ENCODE measurements at places on chromosomes 6 and 20.
A peak's percentile ranks its signal among the peaks of the same experiment; 100 is the strongest.

GRCh38 chr20:61387204-61387953, 135.3 kb downstream of the CDH4 start:
- DNase-seq: no peak

GRCh38 chr6:22251348-22251747, 45.5 kb downstream of the PRL start:
- DNase-seq: no peak

- DNase-seq: no peak
Measured at GRCh38 chr20:50053362-50054230, 59.4 kb downstream of the UBE2V1 start.

DNA sequence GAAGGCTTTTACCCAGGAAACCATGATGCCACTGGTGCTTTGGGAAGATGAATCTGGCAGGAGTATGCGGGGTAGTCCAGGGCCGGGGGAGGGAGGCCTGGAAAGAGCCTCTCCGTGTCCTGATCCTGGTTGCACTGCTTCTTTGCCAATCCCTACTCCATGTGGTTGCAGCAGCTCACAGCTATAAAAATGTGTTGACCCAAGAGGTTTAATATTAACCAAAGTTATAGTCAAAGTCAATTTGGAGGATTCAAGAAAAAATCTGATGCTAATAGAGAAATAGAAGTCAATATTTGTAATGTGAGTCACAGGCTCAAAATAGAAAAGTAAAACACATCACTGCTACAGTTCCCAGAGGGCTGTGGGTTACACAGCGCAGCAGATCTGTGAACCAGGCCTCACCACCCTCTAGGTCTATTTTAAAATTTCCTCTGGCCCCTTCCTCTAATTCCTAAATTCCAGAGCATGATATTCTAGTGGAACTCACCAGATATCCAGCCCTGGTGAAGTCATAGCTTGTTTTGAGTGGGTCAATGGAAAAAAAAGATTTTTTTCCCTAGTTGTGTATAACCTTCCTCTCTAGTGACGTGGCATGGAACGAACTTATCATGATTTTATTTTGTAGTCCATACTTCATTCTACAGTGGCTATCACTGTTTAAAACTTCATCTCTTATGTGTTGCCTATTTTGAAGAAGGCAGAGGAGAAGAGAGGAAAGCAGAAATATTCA, 63.2 kb upstream of the BMP2 start:
- no peak for DNase-seq

DNA sequence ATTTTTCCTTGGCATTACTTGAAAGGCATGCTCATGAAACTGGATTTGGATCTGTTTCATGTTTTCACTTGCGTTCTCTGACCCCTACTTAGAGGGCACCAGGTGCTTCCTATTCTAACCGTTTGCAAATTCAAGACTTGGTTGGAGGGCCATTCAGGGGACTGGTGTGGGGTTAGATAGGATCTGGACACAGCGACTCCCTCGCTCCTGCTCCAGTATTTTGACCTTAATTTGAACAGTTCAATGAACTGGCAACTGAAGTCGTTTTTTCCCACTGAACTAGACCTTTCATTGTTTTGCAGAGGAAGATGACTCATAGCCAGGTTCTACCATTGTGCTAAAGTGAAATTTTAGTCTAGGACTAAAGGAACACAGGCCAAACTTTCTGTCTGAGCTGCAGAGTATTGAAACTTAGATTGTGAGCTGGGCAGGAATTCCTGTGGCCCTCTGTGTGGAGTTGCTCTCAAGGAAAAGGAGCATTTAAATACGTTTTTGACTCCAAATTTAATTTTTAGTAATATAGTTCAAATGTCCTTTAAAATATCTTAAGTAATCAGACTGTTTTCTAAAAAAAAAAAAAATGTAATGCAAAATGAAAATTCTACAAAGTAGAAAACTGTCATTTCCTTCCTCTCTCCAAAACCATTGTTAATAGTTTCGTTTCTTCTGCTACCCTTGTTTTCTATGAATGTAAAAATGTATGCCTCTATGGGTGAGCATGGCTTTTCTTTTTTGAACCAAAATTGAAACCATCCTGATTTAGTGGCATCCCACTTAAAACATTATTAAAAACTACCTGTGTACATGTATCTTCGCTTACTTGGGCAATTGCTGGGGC, 64.8 kb downstream of the UTRN start:
- no peak for DNase-seq

- no peak for DNase-seq
Measured at GRCh38 chr20:25090492-25091429, 8.8 kb upstream of the VSX1 start.

GRCh38 chr20:1964061-1964460, 29.8 kb downstream of the PDYN start:
- no peak for DNase-seq

DNA sequence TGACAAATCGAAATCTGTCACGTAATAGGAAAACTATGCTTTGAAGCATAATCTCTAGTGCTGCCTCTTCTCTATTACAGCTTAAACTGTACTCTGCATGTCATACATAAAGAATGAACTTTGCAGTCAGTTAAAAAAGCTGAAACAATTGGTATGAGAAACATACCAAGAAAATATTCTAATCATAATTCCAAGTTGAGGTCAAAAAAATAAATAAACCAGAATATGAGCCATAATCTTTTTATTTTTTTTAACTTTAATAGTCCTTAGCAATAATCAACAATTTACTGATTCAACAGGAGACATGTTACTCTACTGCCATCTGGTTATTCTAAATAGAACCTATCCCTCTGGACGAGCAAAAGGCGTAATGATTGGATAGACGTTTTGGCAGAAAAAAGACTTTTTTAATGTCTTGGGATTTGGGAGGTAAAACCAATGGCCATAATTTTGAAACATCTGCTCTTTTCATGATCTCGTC, 224.4 kb upstream of the FLRT3 start:
- DNase-seq: no peak

- no peak for DNase-seq
Measured at GRCh38 chr6:101537753-101538316, 144.3 kb downstream of the GRIK2 start.

DNA sequence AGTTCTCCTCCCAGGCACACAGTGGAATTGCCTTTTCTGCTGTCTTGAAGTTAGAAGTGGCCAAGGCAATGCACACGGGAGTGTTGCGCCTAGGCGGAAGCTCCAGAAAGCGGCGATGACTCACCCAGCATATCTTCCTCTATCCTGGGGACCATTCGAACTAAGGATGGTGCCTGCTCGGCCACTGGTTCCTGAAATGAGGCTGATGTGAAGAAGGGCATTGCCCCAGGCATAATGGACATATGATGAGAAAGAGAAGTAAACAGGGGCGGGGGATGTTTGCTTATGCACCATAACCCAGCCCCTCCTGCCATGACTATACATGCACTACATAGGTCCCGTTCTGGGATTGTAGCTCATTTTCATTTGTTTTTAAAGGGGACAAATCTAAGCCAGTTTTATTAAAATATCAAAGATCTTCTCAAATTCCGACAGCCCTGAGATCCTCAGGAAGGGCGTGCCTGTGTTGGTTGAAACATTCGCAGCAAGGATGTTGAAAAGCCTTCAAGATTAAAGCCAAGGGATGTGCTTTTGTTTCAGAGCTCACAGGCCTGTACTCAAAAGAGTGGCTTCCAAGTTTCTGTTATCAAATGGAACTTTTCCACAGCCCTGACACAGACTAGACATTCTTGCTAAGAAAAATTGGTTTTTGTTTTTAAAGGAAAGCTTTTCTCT, 218.5 kb downstream of the LY86 start:
- DNase-seq: peak; percentile 31

Measured in hippocampal formation (tissue), 2 donors.